ENCODE measurements at places on chromosomes 7 and 10.

GRCh38 chr7:89002981-89003956 is 207.7 kb upstream of the TEX47 start:
- DNase-seq, result no peak

- no peak for DNase-seq
Measured at GRCh38 chr7:63927261-63927660, 71.4 kb upstream of the ZNF722 start.

DNA sequence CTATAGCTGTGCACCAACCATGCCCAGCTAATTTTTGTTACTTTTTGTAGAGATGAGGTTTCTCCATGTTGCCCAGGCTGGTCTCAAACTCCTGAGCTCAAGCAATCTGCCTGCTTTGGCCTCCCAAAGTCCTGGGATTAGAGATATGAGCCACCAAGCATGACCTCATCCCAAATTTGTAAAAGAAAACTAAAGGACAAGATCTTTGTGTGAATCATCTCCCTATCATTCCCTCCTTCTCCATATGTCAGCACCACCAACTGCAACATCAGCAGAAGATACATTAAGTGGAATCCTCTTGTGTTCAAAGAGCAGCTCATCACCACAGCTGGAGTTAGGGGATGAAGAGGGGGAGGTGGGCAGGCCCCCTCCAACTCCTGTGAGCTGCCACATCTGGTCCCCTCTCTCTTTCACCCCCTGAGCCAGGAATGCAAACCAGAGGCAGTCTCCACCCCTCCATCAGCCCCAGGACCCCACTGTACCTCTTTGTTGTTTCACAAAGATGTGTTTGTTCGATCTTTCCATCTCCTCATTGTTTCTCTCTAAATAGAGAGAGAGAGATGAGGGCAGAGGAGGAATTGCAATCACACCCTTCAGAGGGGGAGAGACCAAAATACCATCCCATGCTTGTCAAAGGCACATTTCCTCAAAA is 47.3 kb upstream of the PIP4K2A start:
- no peak for DNase-seq

GRCh38 chr7:71526106-71526505 is 394.2 kb downstream of the GALNT17 start:
- DNase-seq, result no peak

GRCh38 chr7:134028853-134029252 is 98.3 kb upstream of the LRGUK start:
- DNase-seq, result no peak

GRCh38 chr10:103114876-103115275 is 78.2 kb downstream of the NT5C2 start:
- no peak for DNase-seq

DNA sequence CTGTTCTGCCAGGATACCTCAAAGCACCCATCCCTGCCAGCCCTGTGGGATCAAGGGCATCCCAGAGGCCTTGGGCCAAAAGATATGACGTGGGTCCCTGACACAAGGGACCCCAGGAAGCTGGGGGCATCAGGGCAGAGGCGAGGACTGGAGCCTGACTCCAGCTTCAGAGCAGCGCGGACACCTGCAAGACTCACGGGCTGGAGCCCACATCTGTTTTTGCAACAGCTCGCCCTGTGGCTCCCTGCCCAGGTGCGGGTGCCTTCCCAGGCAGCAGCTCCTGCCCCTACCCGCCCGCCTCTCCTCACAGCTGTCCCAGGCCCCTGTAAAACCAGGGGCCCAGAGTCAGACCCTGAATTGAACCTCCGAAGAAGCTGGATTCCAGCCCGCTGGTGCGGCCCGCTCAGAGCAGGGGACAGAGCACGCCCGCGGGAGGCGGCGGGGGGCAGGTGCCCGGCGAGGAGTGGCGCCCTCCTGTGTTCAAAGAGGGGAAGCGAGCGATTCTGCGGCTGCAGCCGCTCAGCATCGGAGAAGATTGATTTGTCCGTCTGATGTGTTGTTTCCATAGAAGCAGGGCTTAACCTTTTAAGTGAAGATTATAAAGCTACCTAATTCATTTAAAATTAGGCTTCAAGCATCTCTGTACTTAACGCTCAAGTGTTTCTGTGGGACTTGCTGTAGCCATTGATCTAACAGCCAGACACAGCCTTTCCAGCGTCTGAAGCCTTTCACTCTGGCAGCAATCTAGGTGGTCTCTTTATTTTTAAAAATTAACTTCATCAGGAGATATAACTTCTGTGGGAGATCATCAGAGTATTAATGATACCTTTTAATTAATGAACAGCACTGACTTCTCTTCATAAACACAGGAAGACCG is 88.4 kb downstream of the BEND7 start:
- DNase-seq, result no peak

All from NCI-H1417 treated with DMSO at 0.1 percent for 48 hours (cell line).